SW480 (cell line): ENCODE measurements at places on chromosomes 16 and 17.

GRCh38 chr17:6394055-6394606 is 40.8 kb downstream of the AIPL1 start:
- no peak for DNase-seq

- DNase-seq, result no peak
Measured at GRCh38 chr16:89116341-89117226, 22.9 kb downstream of the ACSF3 start.

DNA sequence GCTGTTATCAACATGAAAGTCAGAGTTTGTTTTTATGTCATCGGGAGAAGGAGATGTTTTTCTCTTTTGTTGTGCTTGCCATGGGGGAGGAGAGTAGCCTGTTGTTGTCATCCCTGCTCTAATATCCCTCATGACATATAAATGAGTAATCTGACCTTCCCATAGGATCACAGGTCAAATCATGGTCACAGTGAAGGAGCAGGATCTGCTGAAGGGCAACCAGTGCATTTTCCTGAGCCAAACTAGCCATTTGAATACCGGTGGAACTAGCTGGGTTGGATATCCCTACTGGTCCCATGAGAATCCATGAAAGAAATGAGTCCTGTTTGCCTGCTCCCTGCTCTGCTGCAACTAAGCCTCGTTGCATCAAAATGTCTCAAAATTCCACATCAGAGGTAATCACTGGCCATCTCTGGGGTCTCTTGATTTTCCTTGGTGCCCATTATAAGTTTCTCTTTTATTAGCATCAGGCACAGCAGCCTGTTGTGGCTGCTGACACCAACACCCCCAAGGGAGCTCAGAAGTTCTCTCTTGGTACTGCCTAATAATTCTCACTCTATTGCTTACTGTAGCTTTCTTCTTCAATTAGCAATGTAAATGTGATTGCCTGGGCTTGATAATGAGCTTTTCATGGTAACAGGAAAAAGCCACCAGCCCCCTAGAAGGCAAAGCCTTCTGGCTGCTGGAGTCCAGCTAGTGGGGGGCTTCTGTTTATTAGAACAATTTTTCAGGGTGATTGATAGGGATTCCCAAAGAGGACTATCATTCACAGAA is 211.4 kb upstream of the ERCC4 start:
- no peak for DNase-seq

GRCh38 chr17:9204637-9205329 is 183.5 kb downstream of the NTN1 start:
- no peak for DNase-seq

GRCh38 chr17:5118219-5118618 is 2.4 kb downstream of the USP6 start:
- no peak for DNase-seq

GRCh38 chr16:84498859-84499620 is 5.4 kb downstream of the MEAK7 start:
- no peak for DNase-seq

DNA sequence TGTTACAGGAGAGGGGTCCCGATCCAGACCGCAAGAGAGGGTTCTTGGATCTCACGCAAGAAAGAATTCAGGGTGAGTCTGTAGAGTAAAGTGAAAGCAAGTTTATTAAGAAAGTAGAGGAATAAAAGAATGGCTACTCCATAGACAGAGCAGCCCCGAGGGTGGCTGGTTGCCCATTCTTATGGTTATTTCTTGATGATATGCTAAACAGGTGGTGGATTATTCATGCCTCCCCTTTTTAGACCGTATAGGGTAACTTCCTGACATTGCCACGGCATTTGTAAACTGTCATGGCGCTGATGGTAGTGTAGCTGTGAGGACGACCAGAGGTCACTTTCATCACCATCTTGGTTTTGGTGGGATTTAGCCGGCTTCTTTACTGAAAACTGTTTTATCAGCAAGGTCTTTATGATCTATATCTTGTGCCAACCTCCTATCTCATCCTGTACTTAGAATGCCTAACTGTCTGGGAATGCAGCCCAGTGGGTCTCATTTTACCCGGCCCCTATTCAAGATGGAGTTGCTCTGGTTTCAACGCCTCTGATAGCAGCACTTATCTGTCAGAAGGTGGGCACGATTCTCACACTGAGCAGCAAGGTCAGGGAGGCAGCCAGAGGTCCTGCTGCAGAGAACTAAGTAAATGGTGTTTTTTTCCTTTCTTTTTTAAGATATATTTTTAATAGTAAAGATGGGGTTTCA is 26.5 kb upstream of the XYLT2 start:
- DNase-seq, result no peak

GRCh38 chr17:45279898-45280297 is 18.0 kb upstream of the SPATA32 start:
- no peak for DNase-seq

DNA sequence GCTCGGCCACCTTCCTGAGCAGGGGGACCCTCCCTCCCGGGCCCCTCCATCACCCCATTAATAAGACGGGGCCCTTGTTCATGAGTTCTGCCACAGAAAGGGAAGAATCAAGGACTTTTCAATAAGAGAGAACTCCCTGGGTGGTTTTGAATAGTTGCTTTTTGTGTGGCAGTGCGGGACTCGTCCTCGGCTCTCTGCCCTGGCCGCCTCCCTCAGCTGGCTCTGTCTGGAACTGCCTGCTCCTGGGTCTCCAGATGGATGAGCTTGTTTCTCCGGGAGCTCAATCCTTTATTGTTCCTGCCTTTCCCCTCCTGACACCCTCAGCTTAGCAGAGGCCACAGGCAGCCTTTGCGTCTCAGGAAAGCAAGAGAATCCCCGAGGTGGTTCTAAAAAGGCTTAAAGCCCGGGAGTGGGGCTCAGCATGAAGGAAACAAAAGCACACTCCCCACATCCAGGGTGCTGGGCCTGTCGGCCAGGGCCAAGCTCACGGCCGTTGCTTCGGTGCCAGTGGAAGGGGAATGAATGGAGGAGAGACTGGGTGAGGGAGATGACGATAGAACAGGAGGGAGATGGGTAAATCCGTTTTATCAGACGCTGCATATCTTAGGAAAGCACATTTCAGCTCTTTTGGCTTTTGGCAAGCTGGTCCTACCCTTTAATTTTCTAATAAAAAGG is 60.2 kb downstream of the RAI1 start:
- DNase-seq, result no peak

GRCh38 chr17:29433541-29433940 is 43.4 kb downstream of the TAOK1 start:
- DNase-seq, result no peak

DNA sequence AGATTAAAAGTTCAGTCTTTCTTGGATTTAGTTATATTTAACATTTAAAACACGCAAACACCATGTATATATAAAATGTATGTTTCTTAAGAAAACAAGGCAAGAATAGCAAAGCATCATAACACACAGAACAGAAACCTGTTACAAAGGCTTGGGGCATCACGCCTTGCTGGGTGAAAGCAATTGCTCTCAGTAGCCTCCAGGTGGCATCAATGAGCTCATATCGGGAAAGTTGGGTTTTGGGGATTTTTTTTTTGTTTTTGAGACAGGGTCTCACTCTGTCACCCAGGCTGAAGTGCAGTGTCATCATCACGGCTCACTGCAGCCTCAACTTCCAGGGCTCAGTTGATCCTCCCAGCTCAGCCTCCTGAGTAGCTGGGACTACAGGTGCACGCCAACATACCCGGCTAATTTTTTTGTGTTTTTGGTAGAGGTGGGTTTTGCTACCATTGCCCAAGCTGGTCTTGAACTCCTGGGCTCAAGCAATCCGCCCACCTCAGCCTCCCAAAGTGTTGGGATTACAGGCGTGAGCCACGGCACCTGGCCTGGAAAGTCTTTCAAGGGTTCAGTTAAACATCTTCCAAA is 56.9 kb downstream of the CYB5D2 start:
- DNase-seq, result peak; percentile 30

DNA sequence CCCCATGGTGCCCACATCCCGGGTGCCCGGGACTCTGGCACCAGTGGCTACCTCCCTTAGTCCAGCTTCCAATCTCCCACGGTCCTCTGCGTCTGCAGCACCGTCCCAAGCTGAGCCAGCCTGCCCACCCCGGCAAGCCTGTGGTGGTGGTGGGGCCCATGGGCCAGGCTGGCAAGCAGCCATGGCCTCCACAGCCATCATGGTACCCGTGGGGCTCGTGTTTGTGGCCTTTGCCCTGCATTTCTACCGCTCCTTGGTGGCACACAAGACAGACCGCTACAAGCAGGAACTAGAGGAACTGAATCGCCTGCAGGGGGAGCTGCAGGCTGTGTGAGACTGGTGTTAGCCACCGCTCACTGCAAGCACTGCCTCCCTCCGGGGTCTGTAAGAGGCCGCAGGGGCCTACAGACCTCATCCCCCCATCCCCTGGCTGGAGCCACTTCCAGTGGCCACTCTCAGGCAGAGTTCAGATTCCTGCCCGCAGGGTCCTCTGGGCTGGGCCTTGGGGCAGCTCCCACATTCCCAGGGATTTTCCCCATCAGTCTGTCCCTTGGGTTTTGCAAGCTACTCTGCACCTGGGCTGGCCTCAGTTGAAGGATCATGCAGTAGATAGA is 3.9 kb upstream of the SETD1A start:
- no peak for DNase-seq

- no peak for DNase-seq
Measured at GRCh38 chr16:85179344-85180046, 67.2 kb upstream of the CIBAR2 start.

DNA sequence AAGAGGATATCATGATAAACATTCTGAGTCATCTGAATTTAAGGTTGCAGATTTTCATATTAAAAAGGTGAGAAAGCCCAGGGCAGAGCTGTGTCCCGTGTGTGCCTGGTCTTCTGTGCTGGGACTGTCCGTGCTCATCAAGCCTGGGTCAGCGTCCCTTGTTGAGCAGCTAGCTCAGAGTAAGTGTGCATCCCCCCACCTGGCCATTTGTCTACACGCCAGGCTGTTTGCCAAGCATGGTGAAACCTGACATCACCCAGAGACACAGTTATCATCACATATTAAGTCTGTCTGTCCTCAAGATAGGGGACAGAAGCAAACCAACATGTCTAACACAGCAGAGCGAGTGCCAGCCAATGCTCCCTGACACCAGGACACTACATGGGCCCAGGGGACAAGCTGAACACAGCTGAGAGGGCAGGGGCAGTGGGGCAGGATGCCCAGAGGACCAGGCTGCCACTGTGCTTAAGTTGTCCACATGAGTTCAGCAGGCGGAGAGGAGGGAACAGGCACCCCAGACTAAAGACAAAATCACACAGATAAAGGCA is 57.9 kb upstream of the CNEP1R1 start:
- no peak for DNase-seq

GRCh38 chr17:59277031-59277430 is 54.4 kb upstream of the YPEL2 start:
- no peak for DNase-seq

DNA sequence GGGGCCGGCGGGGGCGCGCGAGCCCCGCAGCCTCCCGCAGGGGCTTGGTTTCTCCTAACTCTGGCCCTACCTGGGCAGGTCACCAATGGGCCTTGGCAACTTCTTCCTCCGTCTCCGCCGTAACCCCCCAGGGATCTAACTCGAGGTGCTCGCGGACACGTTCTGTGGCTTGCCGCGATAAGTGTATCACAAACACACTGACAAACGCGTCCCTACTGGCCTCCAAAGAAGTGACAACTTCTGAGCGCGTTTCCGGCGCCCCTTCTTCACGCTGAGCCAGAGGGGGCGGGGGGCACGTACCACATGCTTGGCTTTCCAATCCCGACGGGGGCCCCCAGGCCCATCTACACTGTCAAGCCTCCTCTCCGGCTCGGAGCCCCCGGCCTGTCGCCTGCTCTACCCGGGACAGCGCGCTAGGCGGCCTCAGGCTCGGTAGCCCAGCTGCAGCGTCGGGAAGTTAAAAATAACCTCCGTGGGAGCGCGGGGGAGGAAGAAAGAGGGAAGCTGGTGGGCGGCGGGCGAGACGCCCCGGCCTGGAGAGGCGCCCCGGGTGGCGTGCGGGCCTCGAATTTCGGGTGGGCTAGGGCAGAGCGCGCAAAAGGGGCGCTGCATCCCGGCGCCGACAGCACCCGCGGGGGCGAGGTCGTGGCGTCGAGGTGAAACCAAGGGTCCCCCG is 725 bp upstream of the SPHK1 start:
- DNase-seq, result peak; percentile 42

DNA sequence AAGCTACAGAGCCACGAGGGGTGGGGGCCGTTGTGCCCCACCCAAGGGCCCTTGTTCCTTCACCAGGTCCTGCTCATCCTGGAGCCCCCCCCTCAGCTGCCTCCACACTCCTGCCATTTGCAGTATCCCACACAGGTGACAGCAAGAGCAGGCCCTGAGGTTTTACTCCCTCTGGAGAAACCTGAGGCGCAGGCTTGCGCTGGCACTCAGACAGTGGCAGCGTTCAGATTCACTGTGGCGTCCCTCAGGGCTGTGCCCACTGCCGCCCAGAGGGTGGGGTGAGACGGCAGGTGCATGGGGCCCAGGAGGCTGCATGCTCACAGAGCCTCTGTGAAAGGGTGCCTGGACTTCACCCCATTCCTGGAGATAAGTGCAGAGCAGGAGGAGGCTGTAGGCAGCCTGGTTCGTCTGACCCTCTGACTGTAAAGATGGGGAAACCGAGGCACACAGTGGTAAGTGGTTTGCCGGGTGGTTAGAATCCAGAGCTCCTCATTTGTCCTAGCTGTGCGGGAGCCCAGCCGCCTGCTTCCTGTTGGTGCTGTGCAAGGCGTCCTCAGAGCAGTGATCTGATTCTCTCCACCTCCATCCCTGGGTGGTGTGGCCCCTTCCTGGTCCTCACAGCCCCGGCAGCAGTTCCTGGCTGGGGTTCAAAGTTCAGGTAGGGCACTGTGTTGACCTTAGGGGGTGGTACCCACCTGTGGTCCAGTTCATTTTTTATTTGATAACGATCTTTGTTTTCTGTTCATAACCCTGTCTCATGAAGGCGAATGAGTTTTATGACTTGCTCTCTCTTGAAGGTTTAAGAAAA is 1.6 kb downstream of the SPIRE2 start:
- DNase-seq, result peak; percentile 38

DNA sequence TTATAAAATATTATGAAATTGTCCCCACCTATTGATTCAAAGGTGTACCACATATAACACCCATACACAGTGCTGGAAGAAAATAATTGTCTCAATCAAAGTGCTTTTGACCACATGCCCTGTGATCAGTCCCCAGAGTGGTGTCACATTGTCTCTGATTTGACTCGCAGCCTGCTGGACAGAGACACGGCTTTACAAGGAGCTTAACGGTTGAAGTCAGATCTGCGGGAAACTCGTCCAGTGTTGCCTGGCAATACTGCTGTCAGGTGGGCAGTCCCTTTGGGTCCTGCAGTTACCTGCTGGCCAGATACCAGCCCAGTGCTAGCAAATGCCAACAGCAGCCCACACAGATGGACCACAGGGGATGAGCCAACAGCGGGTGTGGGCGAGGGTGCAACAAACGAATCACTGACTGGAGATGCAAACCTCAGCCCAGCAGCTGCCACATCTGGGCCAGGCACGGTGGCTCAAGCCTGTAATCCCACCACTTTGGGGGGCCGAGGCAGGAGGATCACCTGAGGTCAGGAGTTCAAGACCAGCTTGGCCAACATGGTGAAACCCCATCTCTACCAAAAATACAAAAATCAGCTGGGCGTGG is 26.2 kb upstream of the SSTR2 start:
- no peak for DNase-seq

DNA sequence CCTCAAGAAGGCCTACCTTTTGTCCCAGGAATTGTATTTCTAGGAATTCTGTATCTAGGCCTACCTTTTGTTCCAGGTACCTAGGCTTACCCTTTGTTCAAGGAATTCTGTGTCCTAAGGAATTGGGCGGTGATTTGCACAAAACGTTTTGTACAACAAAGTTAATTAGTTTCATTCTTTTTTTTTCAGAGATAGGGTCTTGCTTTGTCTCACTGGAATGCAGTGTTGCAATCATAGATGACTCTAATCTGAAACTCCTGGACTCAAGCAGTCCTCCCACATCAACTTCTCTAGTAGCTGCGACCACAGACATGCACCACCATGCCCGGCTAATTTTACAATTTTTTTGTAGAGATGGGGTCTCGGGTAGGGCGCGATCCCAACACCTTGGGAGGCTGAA is 7.0 kb downstream of the CDR2L start:
- no peak for DNase-seq
